ENCODE measurements at places on chromosomes 2 and 18. TPM values are rescaled to one million over a fixed set of nuclear protein-coding genes. Genes with fewer than 3 reads are reported as not detected.

Gene AGXT
- 1,805 TPM for total RNA-seq

Gene WNT10A
- total RNA-seq, result not detected

- no peak for DNase-seq
These were observed 10.1 kb downstream of the THADA start for GRCh38 chr2:43585708-43586107.

DNA sequence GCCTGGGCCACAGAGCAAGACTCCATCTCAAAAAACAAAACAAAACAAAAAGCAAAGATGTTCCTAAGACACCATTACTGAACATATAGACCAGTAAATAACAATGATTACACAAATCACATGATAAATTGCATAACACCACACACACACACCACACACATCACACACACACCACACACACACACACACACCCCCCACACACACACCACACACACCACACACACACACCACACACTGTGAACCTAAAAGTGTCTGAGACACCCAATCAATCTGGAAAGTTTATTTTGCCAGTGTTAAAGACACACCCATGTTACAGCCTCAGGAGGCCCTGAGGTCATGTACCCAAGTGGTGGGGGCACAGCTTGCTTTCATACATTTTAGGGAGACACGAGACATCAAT is 62.6 kb upstream of the ASAP2 start:
- no peak for DNase-seq

DNA sequence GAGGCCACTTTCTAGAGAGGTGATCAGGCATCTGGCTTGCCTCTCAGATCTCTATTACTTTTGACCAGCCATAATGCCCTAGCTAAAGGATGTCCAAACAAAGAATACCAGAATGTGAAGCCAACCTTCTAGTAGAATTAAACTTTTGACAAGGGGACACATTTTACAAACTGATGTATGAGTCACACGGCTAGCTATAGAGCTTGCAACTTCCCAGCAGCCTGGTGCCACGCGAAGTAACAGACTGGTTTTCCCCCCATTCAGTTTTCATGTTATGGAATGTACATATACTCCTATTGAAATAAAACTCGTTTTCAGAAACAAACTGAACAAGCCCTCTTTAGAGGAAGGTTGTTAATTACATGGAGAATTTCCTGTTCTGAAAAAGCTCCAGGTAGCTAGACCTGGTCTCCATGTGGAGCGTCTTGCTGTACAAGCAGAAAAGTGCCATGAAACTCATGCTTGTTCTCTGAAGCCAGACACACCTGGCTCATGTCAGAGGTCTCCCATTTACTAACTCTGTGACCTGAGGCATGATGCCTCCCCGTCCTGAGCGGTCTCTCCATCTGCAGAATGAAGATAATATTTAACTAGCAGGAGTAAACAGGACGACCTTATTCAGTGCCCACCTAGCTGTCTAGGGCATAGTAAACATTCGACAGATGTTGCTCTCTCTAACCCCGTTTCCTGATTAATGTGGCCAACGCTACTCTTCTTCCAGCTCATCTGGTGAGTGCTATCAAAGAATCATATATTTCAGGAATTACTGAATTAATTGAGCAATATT is 81.5 kb upstream of the MAP3K20 start:
- DNase-seq, result no peak

GRCh38 chr2:226256709-226257376 is 542.8 kb downstream of the IRS1 start:
- no peak for DNase-seq

DNA sequence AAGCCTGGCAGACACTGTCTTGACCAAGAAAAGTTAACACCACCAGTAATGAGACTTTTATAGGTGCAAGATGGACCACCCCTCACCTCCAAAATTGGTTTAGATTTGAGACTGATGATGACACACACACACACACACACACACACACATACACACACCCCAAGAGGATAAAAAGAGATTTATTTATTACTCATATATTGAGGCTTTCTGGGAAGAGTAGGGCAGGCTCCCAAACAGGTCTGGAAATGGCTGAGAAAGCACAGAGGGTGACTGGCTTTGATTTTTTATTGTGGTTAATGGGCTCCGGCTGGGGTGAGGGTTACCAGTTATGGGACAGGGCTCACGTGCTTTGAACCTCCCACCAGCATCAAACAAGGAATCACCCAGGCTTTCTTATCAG is 54.2 kb upstream of the ADAM23 start:
- no peak for DNase-seq

- no peak for DNase-seq
These were observed 3.3 kb downstream of the GPR39 start for GRCh38 chr2:132419941-132420340.

DNA sequence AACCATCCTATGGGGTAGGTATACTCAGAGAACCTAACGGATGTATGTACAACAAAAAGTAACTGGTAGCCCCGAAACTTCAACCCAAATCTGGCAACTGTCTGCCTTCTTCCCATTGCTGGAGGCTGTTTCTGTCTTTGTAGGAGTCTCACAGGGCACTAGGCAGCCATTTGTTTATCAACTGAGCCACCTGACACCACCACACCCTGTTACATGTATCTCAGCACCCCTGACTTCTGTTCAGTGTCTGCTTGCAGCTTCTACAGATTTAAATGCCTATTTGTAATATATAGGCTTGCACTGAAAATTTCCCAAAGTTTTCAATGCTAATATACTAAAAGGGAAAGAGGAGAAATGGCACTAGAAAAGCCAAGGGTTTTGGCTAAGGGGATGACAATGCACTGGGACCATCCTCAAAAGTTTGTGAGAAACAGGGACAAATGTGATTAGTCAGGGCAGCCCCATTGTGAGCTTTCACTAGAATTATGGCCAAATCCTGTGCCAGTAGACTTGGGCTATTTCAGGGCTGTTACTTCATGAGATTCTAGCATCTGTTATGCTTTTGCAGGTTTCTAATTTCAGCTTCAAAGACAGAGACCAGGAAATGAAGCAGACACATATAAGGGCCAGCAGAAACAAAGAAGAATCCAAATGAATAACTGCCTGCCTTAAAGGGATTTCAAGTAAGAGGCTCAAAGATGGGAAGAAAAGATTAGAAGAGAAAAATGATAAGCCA is 103.3 kb downstream of the MYO5B start:
- DNase-seq, result no peak

DNA sequence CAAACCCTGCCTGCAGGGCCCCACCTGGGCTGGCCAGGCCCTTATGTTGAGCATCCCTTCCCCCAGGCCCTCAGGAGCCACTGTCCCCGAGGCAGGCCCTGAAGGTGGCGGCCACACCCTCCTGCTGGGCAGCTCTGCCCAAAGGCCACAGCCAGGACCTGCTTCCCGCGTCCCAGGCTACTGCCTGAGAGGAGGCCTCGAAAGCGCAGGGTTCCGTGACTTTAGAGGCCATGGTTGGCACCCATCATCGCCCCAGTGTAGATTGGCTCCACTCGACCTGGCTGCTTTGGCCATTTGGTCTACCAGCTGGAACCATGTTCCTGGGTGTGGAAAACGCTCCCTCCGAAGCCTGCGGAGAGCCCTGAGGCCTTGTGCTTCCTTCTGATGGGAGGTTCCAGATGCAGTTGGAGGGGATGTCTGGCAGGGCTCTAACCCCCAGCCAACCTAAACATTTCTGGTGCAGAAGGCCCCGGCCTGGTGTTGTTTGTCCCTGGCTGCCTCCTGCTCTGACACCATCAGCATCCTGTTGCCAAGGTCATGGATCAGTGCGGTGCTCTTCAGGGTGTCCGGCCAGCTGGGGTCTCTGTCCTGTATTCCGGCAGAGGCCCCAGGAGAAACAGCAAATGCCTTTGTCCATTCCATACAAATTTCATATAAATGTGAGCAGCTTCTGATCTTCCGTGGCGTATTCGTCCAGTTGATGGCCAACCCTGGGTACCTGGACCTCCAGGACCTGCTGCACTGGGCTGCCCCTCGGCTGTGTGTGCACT is 14.7 kb downstream of the CAPN10 start:
- DNase-seq, result no peak

GRCh38 chr2:52083214-52083613 is 1051.3 kb upstream of the NRXN1 start:
- DNase-seq, result no peak

- no peak for DNase-seq
These were observed 9.5 kb upstream of the USP14 start for GRCh38 chr18:148841-149240.

DNA sequence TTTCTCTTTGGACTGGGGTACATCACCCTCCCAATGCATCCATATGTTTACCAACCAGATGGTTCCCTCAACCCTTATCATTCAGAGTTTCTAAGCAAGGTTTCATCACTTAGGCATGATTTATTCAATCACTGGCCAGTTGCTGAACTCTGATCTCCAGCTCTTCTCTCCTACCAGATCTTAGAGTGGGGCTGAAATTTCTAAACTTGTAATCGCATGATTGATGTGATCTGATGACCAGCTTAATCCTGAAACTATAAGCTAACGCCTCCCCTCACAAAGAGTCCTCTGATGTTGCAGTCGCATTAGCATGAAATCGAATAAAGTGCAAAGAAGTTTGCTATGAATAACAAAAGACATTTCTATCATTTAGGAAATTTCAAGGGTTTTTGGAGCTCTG is 1082.0 kb downstream of the DPP10 start:
- no peak for DNase-seq

- no peak for DNase-seq
These were observed 111.8 kb downstream of the CELF4 start for GRCh38 chr18:37453752-37454151.
